ENCODE measurements at places on chromosomes 5 and 9.

- no peak for DNase-seq
Measured at GRCh38 chr9:93929231-93929630, 25.9 kb downstream of the BARX1 start.

- DNase-seq, result peak; percentile 22
Measured at GRCh38 chr5:77852514-77853352, 76.6 kb upstream of the TBCA start.

DNA sequence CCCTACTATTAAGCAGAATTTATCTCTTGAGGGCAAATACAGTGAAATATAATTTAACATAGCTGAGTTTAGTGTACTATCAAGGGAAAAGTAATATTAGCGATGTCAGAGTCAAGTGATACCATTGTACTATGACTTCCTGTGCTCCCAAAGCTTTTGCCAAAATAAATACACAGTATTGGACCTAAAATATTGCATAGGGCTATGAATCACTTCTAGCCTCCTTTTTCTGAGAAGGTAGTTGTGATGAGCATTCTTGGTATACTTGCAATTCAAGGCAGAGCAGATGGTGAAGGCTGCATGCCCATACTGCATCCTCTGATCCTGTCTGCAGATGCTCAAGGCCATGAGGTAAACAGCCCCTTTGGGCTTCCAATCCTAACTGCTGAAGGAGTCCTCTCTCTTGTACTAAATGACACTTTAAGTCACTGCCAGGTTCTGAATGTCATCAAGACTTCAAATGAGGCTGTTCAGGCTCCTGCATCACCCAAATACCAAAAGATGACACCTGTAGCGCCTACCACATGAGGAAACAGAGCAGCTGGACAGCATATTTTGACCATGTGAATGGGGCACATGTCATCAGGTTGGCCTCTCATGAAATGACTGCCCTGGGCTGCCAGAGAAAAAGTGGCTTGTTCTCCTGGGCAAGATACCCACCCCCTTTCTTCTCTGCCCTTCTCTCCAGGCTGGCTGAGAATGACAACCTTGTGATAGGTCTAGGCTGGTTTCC is 29.7 kb upstream of the PPP2CA start:
- DNase-seq, result no peak

DNA sequence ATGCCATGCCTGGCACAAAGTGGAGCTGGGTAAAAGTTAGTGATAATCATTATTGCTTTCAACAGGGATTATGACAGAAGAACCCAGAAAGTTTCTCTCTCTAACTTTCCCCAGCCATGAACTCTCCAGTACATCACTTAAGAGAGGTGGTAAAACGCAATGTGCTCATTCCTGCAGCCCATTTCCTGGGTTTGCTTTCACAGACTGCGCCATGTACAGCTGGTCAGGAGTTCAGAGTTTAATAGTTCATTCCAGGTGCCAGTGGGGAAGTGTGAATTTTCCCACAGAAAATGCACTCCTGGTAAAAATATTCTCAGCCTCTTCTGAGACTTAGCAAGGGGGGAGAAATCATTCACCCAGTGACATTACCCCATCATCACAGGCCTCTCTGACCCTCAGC is 35.5 kb downstream of the ADAM19 start:
- no peak for DNase-seq

- DNase-seq, result no peak
Measured at GRCh38 chr9:30928045-30928444, 1456.4 kb upstream of the ACO1 start.

DNA sequence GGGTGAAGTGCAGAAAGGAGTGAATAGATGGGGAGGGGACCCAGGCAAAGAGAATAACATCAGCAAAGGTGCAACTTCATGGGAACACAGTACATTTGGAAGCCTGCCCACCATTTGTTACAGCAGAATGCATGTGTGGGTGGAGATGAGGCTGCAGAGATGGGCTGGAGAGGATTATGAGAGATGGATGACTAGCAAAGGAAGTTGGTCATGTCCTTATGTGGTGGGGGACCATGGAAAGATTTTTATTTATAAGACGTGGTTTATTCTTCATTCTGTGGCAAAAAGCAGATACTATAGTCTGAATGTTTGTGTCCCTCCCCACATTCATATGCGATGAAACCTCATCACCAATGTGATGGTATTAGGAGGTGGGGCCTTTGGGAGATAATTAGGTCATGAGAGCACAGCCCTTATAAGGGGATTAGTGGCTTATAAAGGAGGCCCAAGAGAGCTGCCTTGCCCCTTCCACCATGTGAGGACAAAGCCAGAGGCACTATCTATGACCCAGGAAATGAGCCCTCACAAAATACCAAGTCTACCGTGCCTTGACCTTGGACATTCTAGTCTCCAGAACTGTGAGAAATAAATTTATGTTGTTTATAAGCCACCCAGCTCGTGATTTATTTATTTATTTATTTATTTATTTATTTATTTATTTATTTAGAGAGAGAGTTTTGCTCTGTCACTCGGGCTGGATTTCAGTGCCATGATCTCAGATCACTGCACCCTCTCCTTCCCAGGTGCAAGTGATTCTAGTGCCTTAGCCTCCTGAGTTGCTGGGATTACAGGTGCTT is 483.7 kb downstream of the RAB3C start:
- no peak for DNase-seq

DNA sequence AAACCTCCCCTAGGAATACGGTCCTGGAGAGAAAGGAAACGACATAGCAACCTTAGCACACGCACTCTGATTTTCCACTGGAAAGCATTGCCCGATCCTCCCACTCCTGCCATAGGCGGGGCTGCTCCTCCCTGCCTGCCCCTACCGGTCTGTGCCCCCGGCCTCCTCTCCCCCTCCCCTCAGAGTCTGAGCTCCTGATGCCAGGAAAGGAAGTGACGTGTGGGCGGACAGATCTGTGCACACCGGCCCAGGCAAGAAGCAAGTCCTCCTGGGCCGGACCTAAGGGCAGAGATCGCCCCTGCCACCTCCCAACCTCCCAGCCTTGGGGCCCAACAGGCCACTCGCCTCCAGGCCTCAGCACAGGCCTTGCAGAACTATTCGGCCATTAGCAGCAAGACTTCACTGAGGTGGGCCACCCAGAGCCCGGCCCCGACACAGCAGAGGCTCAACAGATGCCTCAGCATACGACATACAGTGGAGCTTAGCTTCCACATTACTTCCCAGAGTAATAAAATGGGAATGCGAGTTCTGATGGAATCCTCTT is 7.2 kb downstream of the NINJ1 start:
- no peak for DNase-seq

- no peak for DNase-seq
Measured at GRCh38 chr5:126235628-126236027, 187.6 kb upstream of the GRAMD2B start.

GRCh38 chr9:133991214-133991921 is 756 bp downstream of the VAV2 start:
- DNase-seq, result no peak

GRCh38 chr9:19379283-19379682 is 753 bp downstream of the RPS6 start:
- DNase-seq, result no peak

GRCh38 chr9:127525401-127526188 is 74.3 kb downstream of the LRSAM1 start:
- no peak for DNase-seq

GRCh38 chr5:68137511-68138140 is 77.9 kb upstream of the PIK3R1 start:
- DNase-seq, result no peak

DNA sequence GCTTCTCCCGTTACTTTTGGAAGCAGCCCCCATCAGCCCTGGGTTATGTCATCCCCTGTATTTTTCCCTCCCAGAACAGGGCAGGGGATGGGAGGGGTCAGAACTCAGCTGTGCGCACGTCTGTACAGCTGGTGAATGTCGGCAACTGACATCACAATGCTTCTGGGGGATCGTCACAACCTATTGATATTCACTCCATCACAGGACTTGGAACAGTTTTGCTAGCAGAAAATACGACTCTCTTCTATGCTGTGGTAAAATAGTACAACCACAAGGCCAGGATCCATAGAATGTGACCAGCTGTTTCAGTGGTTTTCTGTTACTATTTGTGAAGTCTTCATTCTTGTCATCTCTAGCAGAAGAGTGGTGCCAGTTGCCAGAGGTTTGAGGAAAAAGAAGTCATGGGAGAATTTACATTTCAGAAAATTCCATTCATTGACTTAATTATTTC is 77.1 kb upstream of the KLF4 start:
- no peak for DNase-seq

DNA sequence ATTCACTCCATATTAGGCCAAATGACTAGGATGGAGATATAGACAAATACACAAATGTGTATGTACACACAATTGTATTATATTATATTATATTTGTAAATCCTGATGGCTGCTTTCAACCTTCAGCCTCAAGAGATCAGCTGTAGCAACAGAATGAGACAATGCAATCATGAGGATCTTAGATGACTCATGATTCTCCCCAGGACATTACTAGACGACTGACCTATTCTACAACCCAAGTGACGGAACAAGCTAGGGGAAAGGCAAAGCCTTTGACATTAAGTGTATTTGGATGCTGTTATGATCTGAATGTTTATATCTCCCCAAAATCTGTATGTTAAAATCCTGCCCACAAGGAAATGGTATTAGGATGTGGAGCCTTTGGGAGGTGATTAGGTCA is 66.5 kb downstream of the COX7C start:
- no peak for DNase-seq

DNA sequence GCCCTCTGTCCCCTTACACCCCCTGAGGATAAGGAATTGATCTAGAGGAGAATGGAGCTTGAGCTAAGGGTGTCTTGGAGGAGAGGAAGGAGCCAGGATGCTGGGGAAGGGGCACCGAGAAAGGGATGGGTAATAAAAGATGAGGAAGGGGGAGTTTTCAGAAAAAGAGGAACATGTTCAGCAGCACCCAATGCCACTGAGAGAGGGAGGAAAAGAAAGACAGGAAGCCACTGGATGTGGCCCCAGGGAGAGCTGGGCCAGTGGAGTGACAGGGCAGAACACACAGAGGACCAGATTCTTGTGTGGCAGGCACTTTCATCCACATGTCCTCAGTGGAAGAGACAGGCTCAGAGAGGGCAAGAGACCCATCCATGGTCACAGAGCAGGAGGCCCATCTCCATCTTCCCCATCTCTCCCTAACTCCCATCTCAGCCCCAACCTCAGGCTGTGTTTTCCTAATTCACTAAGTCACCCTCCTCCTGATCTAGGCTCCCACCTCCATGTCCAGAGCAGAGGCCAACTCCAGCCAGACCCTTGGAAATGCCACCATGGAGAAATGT is 7.2 kb downstream of the PFN3 start:
- no peak for DNase-seq

DNA sequence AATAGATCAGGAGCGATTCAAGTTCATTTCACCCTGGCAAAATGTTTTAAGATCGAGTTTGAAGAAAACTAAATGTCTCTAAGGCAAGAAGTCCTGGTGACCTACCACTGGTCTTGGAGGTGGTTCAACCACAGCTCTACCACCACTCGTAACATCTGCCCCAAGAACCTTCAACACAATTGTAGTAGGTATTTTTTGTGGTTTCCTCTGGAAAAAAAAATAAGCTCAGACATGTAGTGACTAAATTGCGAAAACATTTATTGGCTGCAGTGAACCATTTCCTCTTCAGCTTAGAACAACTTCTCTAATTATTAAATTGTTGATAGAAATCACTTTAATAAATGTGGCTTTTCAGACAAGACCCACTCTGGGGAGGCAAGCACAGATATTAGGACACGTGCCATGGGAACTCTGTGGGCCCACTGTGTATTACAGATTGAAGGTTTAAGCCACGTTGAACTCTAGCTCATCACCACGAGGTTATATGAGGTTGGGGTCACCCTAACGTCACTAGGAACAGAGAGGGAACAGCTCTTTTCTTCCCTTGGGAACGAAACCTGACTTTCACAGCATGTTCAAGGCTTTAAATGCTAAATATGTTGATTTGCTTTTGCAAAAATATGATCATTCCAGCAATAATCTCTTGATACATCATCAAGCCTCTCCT is 142.9 kb downstream of the HSD17B3 start:
- no peak for DNase-seq

DNA sequence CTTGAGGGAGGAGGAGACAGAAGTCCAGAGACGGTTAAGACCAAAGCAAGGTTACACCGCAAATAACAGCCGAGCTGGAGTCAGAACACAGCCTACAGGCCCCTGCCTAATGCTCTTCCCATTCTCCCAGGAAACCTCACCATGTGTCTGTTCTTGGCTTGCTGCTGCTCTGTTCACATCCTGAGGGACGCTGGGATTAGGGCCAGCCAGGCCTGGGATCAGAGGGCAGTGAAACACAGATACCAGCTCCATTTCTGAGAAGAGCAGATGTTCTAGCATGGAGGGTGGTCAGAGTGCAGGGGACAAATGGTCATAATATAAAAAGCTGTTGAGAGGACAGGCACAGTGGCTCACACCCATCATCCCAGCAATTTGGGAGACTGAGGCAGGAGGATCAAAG is 124.8 kb upstream of the LARP1 start:
- DNase-seq, result no peak

GRCh38 chr5:55509796-55510522 is 24.8 kb downstream of the PLPP1 start:
- DNase-seq, result no peak

- no peak for DNase-seq
Measured at GRCh38 chr5:29040404-29040803, 2002.0 kb upstream of the CDH9 start.

DNA sequence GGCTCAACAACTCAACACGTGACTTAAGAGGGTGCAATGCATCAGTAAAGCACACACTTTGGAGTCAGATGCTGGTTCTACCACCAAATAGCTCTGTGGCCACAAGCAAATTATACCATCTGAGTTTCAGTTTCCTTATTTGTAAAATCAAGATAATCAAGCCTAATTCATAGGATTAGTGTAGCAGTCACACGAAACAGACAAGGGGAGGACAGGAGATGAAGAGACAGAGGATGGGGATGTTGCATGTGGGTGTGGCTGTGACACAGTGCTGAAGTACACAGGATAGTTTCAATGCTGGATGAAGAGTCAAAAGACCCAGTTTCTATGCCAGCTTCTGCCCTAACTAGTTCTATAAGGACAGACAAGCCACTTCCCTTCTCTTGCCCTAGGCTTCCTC is 60.2 kb downstream of the SPOCK1 start:
- no peak for DNase-seq

GRCh38 chr5:1660001-1660400 is 136.2 kb upstream of the LPCAT1 start:
- DNase-seq, result no peak

DNA sequence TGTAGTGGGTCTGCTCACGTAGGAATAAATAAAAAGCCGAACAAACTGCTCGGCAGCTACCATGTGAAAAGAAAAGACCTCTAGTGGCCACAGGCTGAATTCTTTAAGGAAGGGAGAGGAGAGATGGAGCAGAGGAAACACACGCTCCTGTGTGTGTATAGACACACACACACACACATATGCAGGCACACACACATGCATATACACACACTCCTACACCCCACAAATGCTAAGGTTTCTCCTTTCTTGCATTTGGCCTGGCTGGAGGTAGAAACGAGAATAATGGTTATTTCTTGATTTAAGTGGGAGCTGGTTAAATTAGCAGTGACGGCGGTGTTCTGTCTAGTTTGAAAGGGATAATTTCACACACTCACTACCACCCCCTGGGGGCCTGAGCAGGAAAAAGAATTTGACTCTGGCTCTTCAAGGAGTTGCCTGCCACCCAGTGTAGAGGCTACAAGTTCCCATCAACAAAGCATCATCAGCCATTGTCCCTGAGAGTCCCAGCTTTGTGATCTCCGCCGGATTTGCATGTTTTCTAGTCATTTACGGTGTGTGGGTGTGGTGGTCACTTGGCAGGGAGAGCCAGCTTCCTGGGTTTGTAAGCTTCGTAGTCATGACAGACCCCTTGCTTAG is at the start of gene INSYN2B:
TSS of gene INSYN2B (minus strand) at position 78 of the 636 bp plus-strand sequence. CDS start 96,597 bp downstream, outside the sequence.
- peak; percentile 15 for DNase-seq

Measured in stimulated activated CD4-positive, alpha-beta T cell treated with anti-CD3 and anti-CD28 coated beads, Interleukin-2, amount 100 ng/mL, for 48 hours (primary cell).